ENCODE measurements at places on chromosomes 7 and 10.

DNA sequence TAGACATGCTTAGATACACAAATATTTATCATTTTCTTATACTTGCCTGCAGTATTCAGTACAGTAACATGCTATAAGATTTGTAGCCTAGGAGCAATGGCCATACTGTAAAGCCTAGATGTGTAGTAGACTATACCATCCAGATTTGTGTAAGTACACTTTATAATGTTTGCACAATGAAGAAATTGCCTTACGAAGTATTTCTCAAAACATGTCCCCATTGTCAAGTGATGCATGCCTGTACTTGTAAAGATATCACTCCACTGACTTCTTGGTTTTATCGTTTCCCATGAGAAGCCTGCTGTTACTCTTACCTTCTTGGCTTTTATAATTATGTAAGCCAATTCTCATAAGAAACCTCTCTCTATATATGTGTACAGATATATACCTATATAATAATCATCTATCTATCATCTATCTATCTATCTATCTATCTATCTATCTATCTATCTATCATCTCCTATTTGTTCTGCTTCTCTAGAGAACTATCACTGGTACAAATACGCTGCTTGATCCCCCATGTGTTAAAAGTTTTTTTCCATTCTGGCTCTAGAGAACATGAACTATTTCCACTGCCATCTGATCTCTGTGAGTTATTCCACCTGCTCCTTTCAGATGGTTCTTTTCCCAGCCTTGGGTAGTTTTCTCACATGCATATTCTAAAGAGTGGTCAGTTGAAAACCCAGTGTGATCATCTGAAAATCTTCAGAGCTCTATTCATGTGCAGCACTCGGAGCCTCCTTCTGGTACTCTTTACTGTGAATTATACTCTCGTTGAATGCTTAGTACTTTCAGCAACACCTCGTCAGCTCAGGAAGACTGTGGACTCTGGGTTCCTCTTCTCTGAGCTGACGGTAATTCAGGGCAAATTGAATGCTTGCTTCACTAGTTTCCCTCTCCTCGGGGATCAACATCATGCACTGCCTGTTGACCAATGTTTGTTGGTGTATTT lies 14.5 kb upstream of the VCL start:
- no peak for DNase-seq

DNA sequence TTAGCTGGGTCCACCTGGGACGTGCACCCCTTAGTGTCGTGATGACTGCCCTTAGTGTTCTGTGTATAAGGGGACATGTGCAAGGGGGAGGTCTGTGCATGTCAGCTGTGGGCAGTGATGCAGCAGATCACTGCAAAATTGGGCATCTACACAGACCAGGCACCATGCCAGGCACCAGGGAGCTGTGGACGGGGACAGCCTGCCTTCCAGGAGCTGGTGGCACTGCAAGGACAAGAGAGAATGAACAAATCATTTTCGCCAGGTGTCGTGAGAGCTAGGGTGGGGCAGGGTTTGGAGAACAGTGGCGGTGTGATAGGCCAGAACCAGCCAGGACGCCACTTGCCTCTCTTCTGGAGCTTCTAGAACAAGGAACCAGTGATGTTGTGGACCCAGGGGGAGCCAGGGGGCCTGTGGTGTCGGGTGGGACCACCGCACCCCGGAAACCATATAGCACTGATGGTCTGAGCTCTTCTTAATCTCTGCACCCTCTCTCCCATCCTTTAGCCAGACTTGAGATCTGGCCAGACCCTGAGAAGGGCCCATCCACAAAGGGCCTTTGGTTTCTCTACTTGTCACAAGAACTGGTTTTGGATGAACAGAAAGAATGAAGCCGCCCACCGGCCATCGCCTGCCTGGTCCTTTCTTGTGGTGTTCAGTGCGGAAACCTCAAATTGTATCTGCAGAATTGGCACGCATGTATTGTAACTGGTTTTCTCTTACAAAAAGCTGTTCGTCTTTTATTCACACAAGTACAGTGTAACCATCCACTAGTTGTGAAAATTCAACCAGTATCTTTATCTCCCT lies 30.7 kb downstream of the PRF1 start:
- no peak for DNase-seq

GRCh38 chr10:10818082-10818481 lies 199.6 kb upstream of the CELF2 start:
- peak; percentile 30 for DNase-seq

DNA sequence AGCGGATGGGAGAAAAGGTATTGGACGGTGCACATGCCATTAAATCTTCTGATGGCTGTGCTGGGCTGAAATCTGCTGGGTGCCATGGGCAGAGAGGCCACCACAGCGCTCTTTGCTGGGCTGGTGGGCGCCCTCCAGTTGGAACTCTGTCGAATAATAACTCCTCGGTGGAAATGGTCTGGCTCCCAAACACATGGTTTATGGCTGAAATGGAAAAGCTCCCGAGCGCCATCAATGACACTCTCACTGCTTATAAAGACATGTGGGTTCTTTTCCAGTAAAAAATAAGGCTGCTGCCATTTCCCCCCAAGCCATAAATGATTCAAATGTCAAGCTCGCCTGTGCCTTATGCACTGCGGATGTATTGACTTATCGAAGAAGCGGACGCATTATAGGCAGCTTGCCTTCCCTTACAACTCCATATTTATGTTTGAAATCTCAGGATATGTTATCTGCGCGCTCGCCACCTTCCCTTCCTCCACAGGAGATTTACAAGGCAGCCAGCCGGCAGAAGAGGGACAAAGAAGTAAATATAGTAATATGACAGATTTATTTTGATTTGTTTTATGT lies 239.0 kb upstream of the MKI67 start:
- DNase-seq: no peak

GRCh38 chr7:143516981-143517380 lies 39.3 kb downstream of the TAS2R41 start:
- DNase-seq: no peak

- DNase-seq: no peak
Measured at GRCh38 chr10:95506056-95506737, 55.0 kb downstream of the SORBS1 start.

- DNase-seq: no peak
Measured at GRCh38 chr10:111379534-111380187, 302.8 kb downstream of the ADRA2A start.

DNA sequence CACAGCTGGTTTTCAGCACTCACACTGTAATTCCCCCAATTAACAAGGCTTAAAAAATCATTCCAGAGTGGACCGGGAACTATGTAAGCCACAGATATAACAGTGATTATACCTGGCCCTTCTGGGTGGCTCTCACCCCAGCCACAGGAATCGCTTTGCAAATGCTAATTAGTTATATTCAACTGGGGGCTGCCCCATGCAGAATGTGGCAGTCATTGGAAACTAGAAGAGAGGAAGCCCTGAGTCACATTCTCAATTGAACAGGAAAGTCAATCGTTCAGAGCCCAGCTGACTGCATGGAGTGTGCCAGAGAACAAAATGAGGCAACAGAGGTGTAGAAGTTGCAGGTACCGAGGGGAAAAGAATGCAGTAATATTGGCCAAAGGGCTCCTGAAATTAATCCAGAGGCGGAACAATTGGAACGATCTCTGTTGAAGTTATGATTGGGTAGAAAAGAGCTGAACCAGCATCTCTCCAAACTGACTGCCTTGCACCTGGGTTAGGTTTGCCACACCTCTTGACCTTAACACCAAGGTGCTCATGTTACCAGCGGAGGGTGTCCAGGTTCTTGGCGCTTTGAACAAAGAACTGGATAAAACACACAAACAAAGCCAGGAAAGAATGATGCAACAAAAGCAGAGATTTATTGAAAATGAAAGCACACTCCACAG lies 909.7 kb upstream of the AUTS2 start:
- DNase-seq: no peak
